ENCODE measurements at places on chromosomes 1 and 21.

DNA sequence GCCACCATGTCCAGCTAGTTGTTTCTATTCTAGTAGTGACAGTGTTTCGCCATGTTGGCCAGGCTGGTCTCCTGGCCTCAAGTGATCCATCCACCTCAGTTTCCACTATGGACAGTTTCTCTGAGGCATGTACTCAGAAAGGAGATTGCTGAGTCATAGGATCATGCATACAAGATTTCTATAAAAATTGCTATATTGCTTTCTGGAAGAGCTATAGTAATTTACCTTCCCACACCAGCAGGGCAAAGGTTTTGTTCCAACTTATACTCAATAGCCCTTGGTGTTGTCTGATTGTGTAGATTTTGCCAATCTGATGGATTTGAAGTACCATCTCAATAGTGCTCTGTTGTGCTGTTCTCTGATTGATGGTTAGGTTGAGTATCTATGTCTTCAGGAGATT lies 15.6 kb upstream of the ATP1A1 start:
- DNase-seq: peak; percentile 26

GRCh38 chr1:231921646-231922345 lies 295.2 kb downstream of the DISC1 start:
- no peak for DNase-seq

DNA sequence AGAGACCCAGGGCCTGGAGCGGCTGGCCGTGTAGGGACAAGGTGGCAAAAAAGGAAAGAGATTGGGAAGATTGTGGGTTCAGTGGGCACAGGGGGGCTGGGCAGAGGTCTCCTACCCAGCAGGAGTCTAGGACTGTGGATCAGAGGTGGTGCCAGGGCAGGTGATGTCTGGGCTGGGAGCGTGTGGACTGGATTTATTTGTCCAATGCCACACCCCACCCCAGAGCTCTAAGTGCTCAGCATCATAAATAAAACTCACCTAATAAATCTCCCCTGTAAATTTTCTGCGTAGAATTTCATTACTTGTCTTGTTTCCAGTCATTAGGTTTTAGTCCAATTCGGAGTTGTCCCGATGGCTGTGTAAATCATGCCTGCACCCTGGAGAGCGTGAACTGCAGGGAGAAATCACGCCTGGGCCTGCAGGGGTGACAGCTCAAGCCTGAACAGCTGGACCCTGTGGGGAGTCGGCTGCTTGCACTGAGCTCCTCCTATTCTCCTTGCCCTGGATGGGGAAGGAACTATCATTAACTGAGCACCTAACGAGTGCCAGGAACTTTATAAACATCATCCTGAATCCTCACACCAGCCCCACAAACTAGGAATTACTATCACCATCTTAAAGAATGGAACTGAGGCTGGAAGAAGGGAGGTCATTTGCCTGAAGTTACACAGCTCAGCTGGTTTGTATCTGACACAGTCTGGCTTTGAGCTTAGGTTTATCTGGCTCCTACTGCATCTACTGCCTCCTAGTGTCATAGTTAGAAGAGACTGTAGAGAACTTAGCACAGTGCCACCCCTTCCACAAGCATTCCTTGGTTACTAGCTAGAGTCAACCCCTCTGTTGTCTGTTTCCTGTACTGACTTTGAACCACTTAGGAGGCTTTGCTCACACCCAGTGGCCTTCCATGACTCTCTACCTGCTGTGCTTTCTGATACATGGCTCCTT lies 25.0 kb upstream of the POU3F1 start:
- peak; percentile 58 for DNase-seq

GRCh38 chr1:91895832-91896556 lies 10.0 kb upstream of the TGFBR3 start:
- peak; percentile 44 for DNase-seq

GRCh38 chr1:36922593-36923426 lies 111.5 kb downstream of the GRIK3 start:
- no peak for DNase-seq

DNA sequence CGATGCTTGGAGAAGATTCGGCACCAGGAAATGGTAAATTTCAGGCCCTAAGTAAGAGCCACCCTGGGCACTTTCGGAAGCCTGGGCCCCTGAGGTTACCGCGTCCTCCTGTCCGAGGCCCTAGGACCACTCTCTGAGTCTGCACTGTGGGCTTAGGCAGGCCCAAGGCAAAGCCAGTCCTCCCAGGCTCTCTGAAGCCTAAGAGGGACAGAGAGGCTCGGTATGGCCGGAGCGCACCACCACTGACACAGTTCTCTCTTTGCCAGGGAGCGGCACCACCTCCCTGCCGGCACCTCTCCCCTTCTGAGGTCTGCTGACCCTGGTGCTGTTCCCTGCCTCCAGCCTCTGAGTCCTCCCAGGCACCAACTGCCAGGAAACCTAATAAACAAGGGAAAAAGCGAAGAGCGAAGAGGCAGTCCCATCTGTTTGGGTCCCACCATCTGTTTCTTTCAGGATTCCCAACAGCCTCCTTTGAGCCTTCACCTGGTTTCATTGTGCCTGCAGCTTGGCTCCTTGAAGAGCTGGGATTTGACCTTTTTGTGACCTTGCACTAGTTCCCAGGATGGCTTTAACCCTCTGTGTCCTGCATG lies 57.7 kb downstream of the VWA5B1 start:
- DNase-seq: no peak

Data from iris pigment epithelial cell (primary cell).